Epithelial cell of proximal tubule (primary cell): ENCODE measurements at places on chromosomes 7 and 10. TPM values are rescaled to one million over a fixed set of nuclear protein-coding genes. Genes with fewer than 3 reads are reported as not detected.

DNA sequence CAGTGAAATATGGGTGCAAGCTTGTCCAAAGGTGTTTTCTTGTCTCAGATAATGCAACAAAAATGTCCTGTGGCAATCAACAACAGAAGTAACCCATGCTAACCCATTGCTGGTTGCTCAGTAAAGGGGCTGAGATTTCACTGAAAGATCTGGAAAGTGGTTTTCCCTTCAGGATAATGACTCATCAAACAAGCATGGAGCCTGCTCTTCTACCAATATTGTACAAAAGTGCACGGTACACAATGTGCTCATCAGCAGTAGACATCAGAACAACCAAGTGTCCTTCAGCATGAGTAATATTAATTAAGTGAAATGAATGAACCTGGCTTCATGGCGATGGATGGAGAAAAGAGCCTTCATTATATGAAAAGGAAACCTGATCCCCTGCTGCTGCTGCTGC lies 287.1 kb upstream of the NEBL start:
- no peak for DNase-seq

GRCh38 chr7:36814311-36814710 lies 90.0 kb upstream of the AOAH start:
- DNase-seq, result no peak

Gene NEUROD6
- total RNA-seq, result not detected in 2 replicates

- DNase-seq, result no peak
These were observed 7.8 kb downstream of the LIPM start for GRCh38 chr10:88810196-88810961.

GRCh38 chr7:151823566-151824372 lies 53.1 kb downstream of the PRKAG2 start:
- no peak for DNase-seq
